ENCODE measurements at places on chromosomes 16 and 17. TPM values are rescaled to one million over a fixed set of nuclear protein-coding genes. Genes with fewer than 3 reads are reported as not detected.

PDP2 gene
- 5.4 TPM for total RNA-seq

RBBP6 gene
- total RNA-seq = 47.4 TPM

HAS3 gene
- total RNA-seq = 0.81 TPM

CLEC3A gene
- total RNA-seq = not detected

TRPV3 gene
- total RNA-seq = under 0.01 TPM

TNRC6A gene
- total RNA-seq = 29.6 TPM

DPEP3 gene
- total RNA-seq = 10.5 TPM

BICDL2 gene
- not detected for total RNA-seq

KRT27 gene
- not detected for total RNA-seq

ADAD2 gene
- not detected for total RNA-seq

NPLOC4 gene
- 63.8 TPM for total RNA-seq

SP6 gene
- total RNA-seq = 0.27 TPM

POLR3E gene
- 61.7 TPM for total RNA-seq

OTOP2 gene
- not detected for total RNA-seq

PRKCB gene
- total RNA-seq = 71.6 TPM

SCARF1 gene
- 60.3 TPM for total RNA-seq

ALOX12 gene
- 4.3 TPM for total RNA-seq

CNGB1 gene
- total RNA-seq = not detected

TUFM gene
- 162 TPM for total RNA-seq

C17orf100 gene
- 1.6 TPM for total RNA-seq

CCDC78 gene
- total RNA-seq = 2.7 TPM

TMEM238L gene
- total RNA-seq = not detected

ZNF689 gene
- total RNA-seq = 16.4 TPM

GPRC5B gene
- total RNA-seq = under 0.01 TPM

C17orf50 gene
- 0.27 TPM for total RNA-seq

NUFIP2 gene
- 278 TPM for total RNA-seq

C1QTNF1 gene
- 0.54 TPM for total RNA-seq

PIK3R5 gene
- total RNA-seq = 17.0 TPM

NT5C gene
- total RNA-seq = 87.5 TPM

CACNG1 gene
- not detected for total RNA-seq

MPP2 gene
- total RNA-seq = 0.81 TPM

PRAC1 gene
- not detected for total RNA-seq

KIF2B gene
- under 0.01 TPM for total RNA-seq

RETREG3 gene
- 72.2 TPM for total RNA-seq

NOD2 gene
- 4.0 TPM for total RNA-seq

Measured in hematopoietic multipotent progenitor cell (in vitro differentiated cells).